ENCODE measurements at places on chromosomes 5 and 9.

DNA sequence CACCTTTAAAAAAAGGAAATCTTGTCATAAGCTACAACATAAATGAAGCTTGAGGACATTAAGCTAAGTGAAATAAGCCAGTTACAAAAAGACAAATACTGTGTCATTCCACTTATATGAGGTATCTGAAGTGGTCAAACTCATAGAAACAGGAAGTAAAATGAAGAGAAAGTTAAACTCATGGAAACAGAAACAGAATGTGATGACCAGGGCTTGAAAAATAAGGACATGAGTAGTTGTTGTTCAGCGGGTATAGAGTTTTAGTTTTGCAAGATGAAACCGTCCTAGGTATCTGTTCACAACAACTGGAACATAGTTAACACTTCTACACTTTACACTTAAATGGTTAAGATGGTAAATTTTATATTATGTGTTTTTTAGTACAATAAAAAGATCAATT is 47.8 kb upstream of the SLC1A3 start:
- DNase-seq, result no peak

- DNase-seq, result no peak
These were observed 44.0 kb upstream of the RNU6ATAC start for GRCh38 chr9:134208310-134208841.

DNA sequence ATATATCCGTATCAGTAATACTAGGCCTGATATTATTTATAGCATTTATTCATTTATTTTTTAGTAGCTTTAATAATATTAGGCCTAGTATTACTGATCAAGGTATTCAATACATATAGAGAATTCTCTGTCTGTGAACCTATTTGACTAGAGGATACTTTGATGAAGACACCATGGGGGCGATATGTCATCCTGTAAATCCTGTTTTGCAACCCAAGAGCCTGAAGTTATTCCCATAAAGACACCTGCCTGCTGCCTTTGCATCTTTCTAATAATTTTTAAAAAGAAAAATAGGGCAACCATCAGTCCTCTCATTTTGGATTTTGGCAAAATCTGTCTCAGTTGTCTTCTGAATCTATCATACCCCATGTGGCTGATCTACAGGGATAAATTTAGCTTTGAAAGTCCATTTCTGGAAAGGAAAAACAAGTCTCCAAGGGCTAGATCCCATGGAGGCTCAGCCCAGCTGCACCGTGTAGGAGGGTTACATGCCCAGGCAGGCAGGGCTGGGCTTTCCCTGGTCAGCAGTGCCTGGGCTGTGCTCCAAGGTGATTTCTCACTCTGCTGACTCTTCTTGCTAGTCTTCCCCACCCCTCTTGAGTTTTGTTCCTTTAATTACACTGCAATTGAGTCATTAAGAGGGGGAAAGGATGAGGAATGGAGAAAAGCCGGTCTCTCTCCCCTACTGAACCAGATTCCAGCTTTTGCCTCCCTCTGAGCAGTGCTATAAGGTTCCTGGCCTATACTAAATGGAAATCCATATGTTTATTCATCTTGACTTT is 169.0 kb downstream of the TRIM32 start:
- DNase-seq, result no peak

DNA sequence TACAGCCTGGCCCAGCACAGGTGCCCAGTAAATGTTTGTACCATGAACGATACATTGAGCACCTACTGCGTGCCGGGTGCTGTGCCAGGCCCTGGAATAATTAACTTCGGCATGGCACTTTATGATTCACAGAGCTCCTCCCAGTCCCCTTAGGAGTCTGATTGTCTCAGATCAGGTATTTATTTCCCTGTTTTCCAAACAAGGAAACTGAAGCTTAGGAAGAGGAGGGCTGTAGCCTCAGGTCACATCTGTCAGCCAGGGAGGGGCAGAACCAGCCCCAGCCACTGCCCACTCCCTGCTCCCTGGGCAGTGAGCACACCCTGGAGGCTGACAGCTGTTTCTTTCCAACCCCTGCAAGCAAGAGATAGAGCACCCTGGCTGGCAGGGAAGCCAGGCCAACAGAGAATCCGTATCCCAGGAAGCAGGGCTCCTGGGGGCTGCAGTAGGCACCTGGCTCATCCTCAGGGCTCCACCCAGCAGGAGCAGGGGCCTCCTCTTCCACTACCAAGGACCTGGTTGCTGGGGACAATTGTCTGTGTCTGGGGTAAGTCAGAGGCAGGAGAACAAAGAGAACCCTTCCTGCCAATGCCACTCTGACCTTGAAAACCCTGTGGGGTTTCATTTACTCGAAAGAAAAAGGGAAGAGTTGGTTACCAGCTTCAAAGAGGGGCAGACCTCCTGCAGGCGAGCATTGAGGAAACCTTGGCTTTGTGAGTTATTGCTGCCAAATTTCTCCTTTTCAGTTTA is 69.0 kb downstream of the DAB2IP start:
- DNase-seq, result no peak

- no peak for DNase-seq
These were observed 90.5 kb downstream of the FSTL4 start for GRCh38 chr5:133521801-133522200.

DNA sequence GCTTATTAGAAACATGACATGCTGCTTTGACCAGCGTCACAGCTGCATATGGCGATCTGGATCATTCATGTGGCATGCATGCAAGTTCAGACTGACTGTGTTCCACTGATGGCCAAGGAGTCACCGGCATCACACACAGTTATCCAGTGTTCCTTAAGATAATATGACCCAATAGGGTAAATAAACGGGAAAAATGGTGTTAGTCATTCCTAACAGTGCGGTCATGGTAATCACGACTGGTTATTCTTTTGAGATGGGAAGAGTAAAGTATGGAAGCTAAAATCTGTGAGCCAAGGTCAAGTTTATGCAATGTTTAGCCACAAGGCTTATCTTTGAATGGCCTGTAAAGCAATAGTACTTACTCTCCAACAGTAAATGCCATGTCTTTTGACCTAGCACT is 29.3 kb upstream of the LVRN start:
- no peak for DNase-seq

DNA sequence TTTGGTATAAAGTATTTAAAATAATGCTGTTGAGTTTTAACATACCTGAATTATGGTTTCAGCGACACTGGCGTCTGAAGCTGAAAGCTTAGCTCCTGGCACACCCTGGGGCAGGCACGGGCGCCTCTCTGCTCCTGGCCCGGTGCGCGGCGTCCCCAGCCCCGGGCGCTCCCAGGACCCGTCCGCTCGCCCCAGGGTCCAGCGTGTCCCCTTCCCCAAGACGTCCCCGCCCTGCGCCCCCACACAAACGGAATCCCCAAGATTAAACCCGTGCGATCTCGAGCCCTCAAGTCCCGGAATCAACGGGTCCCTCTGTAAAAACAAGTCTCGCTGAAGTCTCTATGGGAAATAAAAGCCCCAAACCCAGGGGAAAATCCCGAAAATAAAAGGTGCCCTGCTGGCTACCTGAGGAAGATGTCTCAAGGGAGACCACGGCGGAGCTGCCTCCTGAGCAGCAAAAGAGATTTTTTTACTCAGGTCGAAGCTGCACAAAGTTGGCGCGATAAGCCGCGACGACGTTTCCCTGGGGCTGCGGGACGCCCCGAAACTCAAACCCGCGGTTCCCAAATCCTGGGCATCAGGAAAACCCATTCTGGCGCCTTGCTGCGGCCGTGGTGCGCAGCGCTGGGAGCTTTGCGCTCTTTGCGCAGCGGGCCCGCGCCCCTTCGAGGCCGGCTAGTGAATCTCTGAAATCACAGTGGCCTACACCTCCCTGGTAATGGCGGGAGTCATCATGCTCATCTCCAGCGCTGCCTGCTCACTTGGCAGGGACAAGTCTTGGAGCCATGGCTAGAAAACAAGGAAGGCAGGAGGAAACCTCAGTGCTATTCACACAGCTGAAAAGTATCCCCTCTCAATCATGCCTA is 6.3 kb upstream of the IFNA8 start:
- no peak for DNase-seq

- no peak for DNase-seq
These were observed 34.5 kb upstream of the NIPBL start for GRCh38 chr5:36842087-36842486.

- no peak for DNase-seq
These were observed 95.0 kb downstream of the ANKH start for GRCh38 chr5:14776602-14777001.

DNA sequence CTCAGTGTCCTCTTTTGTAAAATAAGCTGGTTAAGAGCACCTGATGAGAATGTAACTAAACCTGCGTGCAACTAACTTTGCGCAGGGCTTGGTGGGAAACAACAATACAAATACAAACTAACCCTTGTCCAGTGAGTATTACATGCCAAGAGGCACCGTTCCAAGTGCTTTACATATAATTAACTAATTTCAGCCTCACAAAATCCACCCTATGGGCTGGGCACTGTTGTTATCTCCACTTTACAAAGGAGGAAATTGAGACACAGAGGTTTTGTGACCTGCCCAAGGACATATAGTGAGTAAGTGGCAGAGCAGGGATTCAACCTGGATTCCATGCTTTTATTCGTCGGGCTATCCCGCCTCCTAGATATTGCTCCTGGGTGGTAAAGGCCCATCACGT is 26.2 kb upstream of the TNIP1 start:
- no peak for DNase-seq

GRCh38 chr9:93173365-93174051 is 10.4 kb upstream of the WNK2 start:
- no peak for DNase-seq

- DNase-seq, result no peak
These were observed 49.6 kb downstream of the NSUN2 start for GRCh38 chr5:6583049-6583880.

GRCh38 chr5:58599217-58599616 is 16.3 kb downstream of the RAB3C start:
- DNase-seq, result no peak

DNA sequence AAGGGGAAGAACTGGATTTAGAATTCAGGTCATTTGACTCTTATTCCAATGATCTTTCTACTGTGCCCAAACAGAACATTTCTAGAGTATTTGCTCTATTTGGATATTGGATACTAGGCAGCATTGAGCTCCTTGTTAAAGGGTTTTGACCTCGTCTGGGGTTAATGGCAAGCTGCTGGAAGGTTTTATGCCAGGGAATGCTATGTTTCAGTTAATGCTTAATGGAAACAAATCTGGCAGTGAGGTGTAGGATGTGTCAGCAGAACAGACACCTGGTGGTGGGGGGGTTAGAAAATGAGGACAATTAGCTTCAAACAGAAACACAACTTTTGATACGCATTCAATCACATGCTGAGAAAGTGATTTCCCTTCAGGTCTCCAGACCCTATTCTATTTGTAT is 51.5 kb downstream of the AGXT2 start:
- no peak for DNase-seq

- DNase-seq, result no peak
These were observed 337.2 kb downstream of the NPR3 start for GRCh38 chr5:33048315-33048714.

- no peak for DNase-seq
These were observed 227.2 kb downstream of the NSG2 start for GRCh38 chr5:174272671-174273070.

- no peak for DNase-seq
These were observed 76.7 kb upstream of the CCNG1 start for GRCh38 chr5:163360656-163361055.

DNA sequence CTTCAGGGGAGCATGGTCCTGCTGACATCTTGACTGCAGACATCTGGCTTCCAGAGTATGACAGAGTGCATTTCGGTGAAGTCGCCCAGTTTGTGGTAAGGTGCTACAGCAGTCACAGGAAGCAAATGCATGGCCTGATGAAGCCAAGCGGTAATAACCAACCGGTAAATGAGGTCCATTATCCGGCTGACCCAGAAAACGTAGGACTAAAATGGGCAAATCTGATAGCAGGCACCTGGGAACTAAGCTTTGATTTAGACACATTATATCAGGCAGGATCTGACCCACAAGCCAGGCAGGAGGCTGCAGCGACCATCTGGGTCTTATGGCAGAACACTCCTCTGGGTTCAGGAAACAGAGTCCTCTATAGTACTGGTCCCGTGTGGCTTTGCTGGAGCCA is 454.6 kb downstream of the GADD45G start:
- DNase-seq, result no peak

DNA sequence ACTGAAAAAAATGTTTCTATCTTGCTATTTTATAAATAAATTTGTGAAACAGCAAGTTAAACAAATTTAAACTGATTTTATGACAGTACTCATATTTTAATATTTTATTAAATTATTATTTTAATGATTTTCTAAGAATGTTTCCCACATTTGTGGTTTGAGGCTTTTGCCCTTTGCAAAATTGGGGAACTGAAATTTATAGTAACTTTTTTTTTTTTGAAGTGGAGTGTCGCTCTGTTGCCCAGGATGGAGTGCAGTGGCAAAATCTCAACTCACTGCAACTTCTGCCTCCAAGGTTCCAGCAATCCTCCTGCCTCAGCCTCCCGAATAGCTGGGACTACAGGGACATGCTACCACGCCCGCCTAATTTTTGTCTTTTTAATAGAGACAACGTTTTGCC is 7.2 kb upstream of the ADGRV1 start:
- no peak for DNase-seq

- no peak for DNase-seq
These were observed 62.4 kb downstream of the SHC3 start for GRCh38 chr9:89116064-89116804.

DNA sequence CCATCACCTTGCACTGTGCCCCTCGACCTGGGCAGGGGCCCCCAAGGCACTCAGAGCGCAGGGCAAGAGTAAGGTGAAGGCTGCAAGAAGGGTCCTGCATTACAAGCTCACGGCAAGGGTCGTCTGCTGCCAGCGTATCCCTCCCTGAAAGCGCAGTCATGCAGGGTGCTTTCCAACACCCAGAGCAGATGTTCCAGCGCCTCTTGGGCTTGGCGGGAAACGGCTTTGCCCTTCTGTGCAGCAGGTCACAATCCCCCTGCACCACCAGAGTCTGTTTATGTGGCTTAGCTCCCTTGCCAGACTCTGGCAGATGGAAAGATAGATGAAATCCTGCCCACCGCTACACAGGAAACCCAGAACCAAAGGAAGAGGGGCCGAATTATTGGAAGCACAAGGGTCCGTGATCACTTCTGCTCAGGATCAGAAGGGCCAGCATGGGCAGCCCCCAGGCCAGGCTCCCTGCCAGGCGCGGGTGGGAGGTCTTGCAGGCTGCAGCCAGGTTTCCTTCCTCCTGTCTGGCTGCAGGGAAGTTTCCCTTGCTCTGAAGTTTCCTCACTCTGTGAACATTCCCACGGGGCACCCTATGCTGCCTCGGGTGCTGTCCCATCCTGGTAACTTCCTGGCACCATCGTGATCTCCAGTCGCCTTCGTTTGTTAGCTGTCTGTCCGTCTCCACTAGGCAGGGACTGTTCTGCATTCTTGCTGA is 132.2 kb downstream of the ZNF354C start:
- DNase-seq, result no peak

- DNase-seq, result no peak
These were observed 8.9 kb downstream of the CSF2 start for GRCh38 chr5:132082329-132083023.

DNA sequence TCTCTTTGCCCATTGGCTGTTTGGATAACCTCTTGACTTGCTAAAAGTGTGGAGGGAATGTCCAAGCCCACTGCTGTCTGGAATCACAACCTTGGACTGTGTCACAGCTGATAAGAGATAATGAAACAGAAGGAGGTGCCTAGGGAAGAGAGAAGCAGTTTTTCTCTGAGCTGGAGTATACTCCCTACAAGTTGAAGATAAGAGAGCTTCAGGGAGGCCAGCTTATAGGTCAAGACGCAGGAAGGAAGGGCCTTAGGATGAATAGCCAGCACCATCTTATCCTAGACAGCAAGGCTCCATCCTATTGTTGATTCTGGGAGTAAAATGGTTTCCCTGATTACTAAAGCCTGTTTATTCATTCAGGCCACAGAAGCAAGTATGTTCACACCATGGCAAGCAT is 244.7 kb downstream of the NPR3 start:
- DNase-seq, result no peak
